ENCODE measurements at places on chromosomes 7 and 10.

- DNase-seq = no peak
Observed at GRCh38 chr7:75866489-75867389, 12.1 kb upstream of the RHBDD2 start.

- no peak for DNase-seq
Observed at GRCh38 chr7:139989366-139990141, 73.2 kb downstream of the PARP12 start.

GRCh38 chr10:93034426-93034825 is 26.2 kb upstream of the CYP26C1 start:
- peak; percentile 8 for DNase-seq

DNA sequence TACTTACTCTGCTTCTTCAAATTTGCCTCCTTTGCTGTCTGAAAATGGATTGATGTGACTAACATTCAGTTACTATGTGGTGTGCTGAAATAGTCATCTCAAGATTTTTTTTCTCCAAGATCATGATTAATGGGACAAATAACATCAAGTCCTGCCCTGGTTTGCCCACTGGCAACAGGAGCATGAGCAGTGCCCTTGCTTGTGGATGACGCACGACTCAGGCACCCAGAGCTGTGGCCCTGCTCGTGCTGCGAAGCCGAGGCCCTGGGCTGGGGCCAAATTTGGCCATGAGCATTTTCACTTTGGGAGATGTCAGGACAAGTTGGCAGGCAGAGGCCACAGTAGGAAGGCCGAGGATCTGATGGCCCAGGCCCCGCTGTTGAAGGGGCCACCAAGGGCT is 239.8 kb upstream of the IGFBP3 start:
- no peak for DNase-seq

DNA sequence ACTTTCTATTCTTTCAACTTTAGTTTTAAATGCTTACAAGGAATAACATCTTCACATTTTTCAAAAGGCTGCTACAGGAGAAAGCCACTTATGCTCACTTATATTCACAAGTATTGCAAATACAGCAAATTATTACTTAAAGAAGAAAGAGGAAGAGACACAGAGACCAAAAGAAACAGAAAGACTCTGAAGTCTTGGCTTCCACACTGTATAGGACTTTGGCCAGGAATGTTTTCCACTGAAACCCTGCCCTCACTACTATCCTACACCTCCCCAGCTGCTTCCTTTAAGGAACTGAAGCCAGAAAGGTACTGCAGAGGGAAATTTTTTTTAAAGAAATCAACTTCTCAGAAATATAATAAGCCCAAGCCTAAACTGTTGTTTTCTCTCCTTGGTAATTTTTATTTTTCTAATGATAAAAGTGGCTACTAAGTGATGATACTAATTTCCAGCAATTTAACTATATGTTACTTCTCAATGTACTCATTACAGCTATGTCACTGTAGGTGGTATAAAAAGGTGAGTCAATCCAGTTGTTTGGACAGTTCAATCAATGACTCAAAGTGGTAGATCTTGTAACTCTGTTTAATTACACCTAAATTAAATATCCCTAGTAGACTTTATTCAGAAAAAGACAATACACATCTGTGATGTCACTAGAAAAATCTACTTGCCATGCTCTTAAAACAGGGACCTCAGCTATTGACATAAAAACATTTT is 231.6 kb downstream of the GRM8 start:
- no peak for DNase-seq

GRCh38 chr7:6495597-6496262 is 48.0 kb upstream of the DAGLB start:
- DNase-seq = no peak

GRCh38 chr10:99041468-99041867 is 194.2 kb downstream of the HPSE2 start:
- DNase-seq = no peak

DNA sequence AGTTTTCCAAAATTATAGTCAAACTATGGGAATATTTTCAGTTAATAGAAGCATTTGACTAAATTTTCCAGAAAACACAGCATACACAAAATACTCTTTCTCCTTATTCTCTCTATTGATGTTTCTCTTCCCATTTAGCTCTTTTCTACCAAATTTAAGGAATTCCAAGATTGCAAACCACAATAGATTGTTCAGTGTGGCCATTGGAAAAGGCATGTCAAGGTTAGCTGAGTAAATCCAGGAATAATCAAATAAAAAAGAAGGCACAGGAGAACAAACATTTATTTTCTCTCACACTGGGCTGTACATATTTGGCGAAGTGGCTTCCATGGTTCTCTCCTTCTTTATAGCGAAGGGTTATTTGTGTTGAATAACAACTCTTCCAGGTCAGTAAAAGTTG is 117.3 kb downstream of the THSD7A start:
- DNase-seq = no peak

DNA sequence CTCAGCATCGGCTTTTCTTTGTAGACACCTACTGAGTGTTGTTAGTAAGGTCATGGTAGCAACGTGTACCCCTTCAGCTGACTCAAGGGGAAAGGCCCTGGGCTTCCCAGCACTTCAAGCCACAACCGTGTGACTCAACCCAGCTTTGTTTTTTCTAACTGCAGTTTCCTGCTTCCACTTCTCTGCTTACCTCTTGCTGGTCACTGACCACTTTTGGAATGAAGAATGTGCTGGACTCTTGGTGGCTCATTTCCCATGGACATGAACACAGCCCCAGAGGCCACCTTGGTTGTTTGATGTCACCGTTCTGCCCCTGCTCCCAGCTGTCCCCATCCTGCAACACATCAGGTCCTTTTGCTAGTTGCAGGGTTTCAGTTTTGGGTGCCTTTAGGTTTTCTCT is 69.5 kb upstream of the ZNF438 start:
- DNase-seq = no peak

GRCh38 chr10:45151467-45152214 is 150.9 kb downstream of the ZNF22 start:
- no peak for DNase-seq

DNA sequence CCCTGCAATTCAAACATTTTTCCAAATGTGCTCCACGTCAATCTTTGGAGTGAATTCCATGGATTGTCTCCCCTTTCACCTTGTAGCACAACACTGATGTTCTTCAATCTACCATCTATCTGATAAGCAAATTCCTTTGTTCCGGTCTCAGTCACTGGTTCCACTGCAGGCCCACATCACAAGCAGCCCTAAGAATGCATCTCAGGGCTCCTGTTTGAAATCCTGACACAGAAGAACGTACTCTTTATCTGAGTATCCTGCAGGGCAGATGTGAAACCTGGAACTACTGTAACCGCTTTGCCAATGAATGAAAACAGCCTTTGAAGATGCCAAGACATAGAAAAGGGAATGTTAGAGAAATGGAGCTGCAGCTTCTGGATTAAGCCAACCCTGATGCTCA is 62.9 kb upstream of the FAM133B start:
- DNase-seq = no peak

DNA sequence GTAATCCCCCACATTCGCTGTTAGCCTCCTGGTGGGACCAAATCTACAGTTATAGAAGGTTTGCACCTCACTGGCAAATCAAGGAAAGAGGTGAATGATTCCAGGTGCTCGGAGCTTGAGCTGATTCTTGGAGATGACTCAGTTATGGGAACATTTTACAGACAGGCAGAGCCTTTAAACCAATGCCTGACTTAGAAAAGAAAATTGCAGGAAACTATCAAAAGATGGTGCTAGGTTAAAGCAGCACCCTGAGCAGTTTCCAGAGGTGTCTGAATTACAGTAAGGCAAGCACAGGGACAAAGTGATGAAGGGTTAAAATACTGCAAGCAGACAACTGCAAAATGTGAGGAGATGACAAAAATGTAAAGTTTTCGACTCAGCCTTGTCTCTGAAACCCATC is 2.9 kb downstream of the LRRTM3 start:
- DNase-seq = no peak

- peak; percentile 6 for DNase-seq
Observed at GRCh38 chr7:95996174-95996573, 223.8 kb downstream of the DYNC1I1 start.

DNA sequence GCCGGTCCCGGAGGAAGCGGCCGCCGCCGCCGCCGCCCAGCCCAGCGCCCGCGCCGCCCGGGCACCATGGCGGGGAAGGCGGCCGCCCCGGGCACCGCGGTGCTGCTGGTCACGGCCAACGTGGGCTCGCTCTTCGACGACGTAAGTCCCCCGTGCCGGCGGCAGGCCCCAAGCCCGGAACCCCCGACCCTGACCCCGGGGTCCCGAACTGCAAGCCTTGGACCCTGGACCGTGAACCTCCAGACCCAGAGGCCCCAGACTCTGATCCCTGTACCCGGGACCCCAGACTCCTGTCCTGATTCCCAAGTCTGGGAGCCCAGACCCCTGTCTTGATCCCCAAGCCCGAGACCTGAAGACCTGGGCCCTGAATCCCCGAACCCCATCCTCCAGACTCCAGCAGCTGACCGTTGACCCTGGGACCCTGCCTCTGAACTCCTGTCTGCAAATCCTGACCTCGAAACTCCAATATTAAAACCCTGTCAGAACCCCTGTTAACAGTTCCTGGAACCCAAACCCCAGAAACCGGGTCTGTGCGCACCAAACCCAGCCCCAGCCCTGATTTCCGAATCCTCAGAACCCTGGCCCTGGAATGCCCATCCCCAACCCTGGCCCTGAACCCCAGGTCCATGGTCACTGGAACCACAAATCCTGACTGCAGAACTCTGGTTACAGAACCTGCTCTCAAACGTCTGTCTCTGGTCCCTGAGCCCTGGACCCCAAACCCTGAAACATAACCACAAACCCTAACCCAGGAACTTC is 623 bp downstream of the INPP5A start:
- no peak for DNase-seq

GRCh38 chr7:24826662-24827020 is 69.4 kb upstream of the GSDME start:
- DNase-seq = no peak

DNA sequence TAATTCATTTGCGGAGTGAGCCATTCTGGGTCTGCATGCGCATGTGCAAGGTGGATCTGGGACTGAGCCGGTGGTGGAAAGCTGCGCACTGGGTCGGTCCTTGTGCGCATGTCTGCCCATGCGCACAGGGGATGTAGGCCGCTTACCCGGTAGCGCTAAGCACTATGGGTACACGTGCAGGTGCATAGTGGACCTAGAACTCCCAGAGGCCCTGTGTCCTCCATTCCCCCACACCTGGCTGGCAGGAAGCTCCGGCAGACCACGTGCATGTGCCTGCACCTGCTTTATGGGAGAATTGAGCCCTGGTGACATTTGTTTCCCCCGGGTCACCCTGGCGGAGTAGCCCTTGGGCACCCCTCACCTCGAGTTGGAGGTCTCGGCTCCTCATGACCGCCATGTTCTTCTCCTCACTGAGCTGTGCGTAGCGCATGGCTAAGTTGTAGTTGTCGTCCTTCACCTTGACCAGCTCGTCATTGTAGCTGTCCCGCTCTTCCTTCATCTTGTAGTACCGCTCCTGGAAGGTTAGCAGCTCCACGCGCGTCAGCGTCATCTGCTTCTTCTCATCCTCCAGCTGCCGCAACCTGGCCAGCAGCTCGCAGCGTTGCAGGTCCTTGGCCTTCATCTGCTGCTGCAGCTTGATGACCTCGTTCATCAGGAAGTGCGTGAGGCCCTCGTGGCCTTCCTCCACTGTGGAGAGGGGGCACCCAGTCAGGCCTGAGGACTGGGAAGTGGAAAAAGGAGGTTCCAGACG is 99.6 kb downstream of the CARD11 start:
- DNase-seq = no peak

DNA sequence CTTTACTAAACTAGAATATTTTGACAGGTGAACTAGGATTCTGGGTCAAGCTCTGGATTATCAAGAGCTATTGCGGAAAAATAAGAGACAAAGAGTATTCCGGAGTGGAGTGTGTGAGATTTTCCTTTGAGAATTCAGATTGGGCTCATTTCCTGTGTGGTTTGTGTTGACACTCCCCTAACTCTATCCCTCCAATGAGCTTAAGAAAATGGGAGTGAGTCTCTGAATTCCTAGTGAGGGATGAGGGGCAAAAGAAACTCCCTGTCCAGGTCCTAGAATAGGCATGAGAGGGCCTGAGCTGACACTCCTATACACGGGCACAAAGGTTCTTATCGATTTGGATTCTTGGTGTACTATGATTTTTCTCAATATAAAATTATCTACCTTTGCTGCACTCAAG is 10.2 kb downstream of the KLF14 start:
- DNase-seq = no peak

- no peak for DNase-seq
Observed at GRCh38 chr10:24853661-24854060, 98.7 kb downstream of the PRTFDC1 start.

DNA sequence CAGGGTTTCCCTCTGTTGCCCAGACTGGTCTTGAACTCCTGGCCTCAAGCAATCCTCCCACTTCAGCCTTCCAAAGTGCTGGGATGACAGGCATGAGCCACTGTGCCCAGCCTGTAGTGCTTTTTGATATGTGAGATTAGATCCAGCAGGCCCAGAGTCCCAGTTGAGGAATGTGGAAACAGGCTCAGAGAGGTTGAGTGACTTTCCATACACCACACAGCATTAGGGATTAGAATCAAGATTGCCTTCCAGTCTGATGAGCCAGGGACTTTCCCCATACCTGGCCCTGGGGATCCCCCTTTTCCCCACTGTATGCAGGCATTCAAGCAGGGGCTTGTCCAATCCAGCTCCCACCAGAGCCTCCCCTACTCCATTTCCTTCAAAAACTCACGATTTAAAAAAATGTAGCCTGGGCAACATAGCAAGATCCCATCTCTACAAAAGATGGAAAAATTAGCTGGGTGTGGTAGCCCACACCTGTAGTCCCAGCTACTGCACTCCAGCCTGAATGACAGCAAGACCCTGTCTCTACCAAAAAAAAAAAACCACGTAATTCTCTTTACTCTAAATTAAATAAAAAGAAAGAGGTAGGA is 75.0 kb upstream of the GTF2I start:
- no peak for DNase-seq

DNA sequence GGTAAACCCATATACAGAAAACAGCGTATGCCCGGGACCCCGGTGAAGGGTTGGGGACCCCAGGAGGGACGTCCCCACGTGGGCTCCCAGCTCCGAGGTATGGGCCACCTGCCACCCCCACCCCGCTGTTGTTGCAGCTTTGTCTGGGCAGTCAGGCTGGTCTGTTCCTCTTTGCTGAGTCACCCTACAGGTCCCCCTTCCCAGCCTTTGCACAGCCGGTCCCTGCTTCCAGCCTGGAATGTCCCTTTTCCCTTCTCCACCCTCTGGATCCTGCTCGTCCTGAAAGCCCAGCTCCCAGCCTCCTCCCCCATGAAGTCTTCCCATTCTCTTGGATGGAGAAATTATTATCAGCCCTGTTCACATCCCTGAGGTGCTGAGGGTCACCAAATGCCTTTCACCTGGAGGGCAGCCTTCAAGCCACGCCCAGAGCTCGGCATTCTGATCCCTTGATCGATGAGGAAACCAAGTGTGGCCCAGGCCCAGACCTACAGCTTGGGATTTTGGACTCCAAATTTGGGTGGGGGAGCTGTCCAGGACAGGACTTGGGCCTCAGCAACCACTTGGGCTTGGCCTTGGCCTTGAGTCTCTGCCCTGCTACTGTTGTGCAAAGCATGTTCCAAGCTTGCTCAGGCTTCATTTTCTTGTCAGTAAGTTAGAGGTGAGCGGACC is 2.6 kb downstream of the CLDN4 start:
- no peak for DNase-seq

DNA sequence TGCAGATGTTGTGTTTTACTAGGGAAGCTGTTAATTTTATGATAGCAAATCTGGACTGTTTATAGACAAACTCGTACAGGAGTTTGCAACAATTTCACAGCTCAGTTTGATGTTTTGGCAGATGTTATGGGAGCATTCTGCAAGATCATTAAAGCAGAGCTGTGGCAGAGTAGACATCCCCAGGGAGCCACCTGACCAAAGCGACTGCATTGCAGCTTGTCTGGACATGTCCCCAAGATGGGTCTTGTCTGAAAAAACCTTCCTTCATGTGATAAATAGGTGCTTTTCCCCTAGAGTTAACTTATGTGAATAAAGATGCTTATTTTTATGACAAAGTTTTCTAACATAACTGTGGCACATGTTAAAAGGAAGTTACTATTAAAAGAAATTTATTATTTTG is 91.2 kb upstream of the GPR141 start:
- no peak for DNase-seq
